Stimulated activated CD4-positive, alpha-beta T cell treated with anti-CD3 and anti-CD28 coated beads, Interleukin-4, amount 100 ng/mL, for 4 hours (primary cell): ENCODE measurements at places on chromosomes 7 and 10.

DNA sequence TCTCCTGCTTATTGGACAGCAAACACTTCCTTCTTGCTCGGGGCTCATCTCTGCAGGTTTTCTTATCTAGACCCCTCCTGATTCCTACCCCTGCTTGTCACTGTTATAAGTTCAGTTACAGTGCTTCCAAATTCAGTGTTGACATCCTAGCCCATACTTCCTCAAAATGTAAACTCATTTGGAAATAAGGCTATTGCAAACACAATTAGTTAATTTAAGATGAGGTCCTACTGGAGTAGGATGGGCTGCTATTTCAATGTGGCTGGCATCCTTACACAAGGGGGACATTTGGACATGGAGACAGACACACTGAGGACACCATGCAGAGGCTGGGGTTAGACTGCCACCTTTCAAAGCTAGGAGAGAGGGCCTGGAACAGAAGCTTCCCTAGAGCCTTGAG, 85.2 kb upstream of the NPVF start:
- no peak for DNase-seq

- no peak for DNase-seq
Measured at GRCh38 chr7:129368389-129368986, 65.7 kb upstream of the STRIP2 start.

DNA sequence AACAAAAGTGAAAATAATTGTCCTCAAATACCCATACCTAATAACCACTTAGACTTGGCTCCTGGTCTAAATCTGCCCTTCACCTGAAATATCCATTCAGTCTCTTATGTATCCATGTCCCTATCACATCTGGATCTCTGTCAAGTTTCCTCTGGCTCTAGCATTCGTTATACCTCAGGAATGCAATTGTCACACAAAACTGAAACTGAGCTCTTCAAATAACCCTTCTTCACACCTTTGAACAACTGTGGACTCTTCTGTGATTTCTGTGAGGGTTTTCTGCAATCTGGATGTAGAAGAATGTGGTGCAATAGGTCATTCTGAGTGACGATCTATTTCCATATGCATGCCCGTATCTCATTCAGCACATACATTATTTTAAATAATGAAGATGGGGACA, 53.5 kb upstream of the FGL2 start:
- no peak for DNase-seq

GRCh38 chr7:106108991-106109390, 3.1 kb downstream of the SYPL1 start:
- no peak for DNase-seq

DNA sequence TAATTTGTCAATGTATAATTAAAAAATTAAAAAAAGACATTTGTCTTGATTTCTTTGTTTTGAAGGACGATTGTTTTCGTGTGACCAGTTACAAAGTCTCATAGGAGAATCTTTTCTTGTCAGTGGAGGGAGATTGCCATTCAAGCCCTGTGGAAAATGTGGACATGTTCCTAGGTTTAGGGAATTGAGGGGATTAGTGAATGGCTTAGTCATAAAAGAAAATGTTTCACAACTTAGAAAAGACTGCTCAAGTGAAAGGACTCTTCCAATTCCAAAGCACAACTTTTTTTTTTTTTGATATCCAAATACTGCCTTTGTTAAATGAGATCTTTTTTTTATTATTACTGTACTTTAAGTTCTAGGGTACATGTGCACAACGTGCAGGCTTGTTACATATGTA, 140.7 kb upstream of the HABP2 start:
- no peak for DNase-seq

DNA sequence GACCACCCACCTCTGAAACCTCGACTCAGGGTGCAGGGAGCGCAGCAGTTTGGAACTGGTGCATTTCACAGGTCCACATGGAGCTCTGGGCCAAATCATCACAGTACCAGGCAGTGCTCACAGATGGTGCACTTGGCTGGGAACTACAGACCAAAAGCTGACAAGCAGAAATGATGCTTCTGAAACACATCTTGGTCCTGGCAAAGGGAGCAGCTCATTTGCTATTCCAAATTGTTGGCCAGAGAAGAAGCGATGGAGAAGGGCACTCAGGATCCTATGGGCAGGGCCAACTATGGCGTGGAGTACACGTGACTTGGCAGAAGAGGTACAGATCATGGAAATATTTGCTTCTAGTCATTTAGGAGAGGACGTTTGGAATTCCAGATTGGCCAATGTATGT, 383.9 kb downstream of the CALN1 start:
- no peak for DNase-seq

GRCh38 chr7:112963634-112964033, 123.0 kb downstream of the GPR85 start:
- DNase-seq, result no peak

DNA sequence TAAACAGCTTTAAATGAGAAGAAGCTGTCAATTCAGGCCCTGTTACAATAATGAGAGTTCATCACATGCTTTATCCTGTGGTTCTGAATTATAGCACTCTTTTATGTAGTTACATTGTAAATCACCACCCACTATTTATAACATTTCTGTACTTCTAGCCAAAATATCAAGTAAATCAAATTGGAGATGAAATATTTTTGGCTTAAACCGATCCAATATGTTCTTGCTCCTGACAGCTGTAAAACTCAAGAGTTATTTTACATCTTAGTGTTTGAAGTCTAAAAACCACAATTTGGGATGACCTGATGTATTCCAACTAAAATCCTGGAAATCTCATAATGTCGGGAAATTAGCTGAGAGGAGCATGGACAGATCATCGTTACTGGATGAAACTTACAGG, 371.2 kb upstream of the LRRN3 start:
- no peak for DNase-seq

DNA sequence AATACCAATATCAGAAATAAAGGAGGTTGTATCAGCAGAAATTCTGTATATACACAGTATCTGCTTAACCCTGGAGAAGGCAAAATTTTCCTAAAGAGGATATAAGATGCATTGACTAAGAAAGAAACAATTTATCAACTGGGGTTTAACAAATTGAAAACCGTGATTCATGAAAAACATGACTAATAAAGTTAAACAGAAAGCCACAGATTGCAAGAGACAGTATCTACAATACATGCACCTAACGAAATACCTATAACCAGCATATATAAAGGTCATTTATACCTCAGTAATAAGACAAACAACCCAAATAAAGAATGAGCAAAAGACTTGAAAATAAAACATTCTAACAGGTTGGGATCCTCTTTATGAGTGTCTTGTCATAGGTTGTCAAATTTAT, 101.8 kb downstream of the IQUB start:
- DNase-seq, result no peak

DNA sequence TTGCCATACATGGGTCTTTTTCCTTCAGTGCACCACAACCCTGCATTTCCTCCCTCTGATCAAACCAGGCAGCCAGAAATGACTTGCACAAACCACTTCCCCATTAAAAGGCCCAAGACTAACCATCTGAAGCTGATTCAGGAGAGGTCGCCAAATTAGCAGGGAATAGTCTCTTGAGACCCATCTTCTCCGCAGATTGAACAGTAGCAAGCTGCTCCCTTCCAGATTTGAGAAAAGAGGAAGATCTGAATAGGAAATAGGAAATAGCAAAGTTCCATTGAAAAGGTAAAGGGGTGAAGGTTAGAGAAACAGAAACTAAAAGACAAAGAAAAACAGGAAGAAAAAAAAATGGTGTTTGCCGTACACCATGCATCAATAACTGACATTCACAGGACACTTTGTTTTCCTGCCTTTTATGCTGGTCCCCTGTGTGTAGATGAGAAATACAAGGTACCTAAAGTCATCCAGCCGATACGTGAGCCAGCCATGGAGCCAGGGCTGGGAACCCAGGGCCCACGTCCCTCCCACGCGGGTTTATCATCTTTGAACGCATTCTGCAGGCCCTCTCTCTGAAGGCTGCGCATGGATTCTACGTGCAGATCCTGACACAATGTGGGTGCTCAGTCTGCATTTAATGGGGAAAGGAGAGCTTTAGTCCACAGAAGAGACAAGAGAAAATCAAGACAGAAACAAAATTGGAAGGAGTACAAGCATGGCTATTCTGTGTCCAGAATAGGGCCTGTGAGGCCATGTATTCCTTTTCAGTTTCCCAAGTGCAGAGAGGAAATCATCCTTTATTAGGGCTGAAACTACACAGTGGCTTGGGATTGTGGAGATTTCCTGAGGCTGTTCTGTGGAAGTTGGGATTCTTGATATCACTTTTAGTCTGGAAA, 268.4 kb upstream of the NPVF start:
- no peak for DNase-seq

GRCh38 chr10:76621886-76622620, 1015.6 kb downstream of the KCNMA1 start:
- DNase-seq, result no peak

DNA sequence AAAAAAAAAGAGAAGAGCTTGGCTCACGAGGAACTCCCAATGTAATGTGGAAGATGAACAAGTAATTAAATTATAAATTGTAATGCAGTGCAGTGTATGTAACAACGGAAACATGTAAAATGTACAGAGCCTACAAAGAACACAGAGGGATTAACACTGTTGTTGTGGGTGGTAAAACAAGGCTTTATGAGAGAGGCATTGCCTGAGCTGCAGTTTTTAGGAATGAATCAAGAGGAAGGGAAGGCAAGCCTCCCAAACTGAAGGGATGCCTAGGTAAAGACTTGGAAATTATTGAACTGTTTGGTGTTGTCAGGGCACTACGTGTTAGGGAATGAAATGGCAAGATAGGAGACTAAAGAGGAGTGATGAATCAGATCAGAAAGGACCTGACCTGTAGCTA, 213.7 kb downstream of the HTR7 start:
- DNase-seq, result no peak

GRCh38 chr10:78960316-78960800, 108.4 kb upstream of the ZMIZ1 start:
- no peak for DNase-seq

GRCh38 chr10:116629340-116629739, 8.6 kb downstream of the PNLIPRP2 start:
- DNase-seq, result no peak

DNA sequence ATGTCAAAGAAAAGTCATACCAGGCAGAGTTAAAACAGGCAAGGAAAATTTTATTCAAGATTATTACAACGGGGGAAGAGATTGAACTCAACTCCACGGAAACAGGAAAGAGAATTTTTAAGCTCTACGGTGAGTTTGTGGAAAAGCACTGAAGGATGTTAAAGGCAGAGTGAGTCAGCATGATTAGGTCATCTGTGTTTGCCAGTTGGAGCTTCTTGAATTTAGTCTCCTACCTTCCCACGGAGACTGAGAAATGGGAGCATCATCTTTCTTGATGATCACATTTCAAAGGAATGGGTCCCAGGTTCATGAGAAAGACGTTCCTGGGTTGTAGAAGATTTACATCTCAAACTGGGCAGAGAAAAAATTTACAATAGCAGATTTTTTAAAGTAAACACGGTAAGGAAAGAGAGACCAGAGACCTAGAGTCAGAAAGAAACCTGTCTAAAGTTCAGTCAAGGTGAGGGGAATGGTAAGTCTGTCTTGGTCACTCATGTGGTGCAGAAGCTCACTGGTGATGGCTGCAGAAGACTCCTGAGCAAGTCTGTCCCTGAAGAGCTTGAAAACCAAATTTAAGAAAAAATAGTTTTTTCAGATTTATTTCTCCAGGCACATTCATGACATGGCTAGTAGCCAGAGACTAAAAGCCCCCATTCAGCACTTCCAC, 516.9 kb upstream of the LRRN3 start:
- no peak for DNase-seq

- no peak for DNase-seq
Measured at GRCh38 chr7:139784648-139785047, 6.8 kb upstream of the HIPK2 start.

DNA sequence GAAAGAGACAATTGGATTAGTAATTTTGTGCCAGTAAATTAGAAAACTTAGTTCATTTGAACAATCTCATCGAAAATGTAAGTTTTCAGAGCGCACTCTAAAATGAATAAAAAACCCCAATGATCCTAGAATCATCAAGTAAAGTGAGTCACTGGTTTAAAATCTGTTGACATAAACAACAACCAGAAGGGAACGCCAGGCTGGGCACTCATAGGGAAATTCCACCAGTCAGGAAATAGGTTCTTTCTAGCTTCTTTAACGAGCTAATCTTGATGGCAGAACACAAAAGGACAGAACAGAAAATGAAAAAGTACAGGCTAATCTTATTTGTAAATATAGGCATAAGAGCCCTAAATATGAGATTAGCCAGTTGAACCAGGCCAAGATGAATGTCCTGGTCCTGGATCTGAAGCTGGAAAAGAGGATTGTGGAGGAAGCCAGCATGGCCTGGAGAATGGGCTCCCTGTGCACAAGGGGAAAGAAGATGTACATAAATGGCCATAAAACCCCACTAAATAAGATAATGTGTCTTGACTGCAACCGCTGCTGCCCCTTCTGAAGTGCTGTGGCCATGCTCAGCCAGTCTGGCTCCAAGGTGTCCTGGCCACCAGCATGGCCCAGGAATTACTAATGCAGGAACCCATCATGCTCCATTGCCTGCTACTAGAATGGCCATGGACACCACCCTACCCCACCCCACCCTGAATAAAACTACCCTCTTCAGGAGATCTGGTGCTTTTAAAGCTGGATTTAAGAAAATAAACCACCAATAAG, 114.0 kb downstream of the WDFY4 start:
- DNase-seq, result no peak

DNA sequence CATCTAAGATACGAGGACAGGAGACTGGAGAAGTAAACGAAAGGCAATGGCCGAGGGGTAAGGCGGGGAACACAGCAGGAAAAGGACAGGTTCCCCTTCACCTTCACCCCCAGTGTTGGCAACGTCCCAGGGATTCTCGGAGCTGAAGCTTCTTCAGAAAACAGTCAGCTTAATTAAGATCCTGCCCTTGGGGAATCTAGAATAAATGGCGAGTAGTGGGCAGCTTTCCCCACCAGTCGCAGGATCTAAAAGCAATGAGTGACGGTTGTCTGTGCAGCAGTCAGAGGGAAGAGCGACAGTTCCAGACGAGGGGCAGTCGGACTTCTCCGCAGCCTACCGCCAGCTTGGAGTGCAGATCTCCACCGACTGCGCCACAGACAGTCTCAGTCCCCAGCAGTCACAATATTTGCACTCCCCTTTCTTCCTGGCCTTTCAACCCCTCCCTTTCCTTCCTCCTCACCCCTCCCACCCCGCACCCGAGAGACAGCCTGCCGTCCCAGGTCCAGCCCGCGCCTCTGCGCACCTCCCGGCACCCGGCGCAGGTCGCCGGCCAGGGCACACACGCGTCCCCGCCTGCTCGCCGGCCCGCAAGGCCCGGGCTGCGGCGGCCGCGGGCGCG, 10.9 kb upstream of the SP8 start:
- no peak for DNase-seq
